ENCODE measurements at places on chromosomes 3 and 15. TPM values are rescaled to one million over a fixed set of nuclear protein-coding genes. Genes with fewer than 3 reads are reported as not detected.

DNA sequence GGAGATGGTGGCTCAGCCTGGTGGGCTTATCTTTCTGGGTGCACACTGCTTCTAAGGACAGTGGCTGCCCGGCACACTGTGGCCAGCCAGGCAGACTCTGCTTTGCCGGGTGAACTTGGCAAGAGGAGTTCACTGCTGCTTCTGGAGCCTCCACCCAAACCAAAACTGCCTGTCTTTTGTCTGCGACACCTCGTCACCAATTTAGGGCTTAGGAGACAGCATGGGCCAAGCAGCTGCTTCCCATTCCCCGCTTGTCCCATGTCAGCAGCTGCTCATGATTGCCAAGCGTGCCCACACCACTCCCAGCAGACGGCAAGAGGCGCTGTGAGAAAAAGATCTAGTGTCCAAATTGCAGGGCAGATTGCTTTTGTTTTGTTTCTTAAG, 57.3 kb downstream of the LSM3 start:
- DNase-seq = peak; percentile 59

GRCh38 chr3:2568929-2569328, 470.3 kb downstream of the CNTN4 start:
- no peak for DNase-seq

GRCh38 chr3:149247929-149248691, 26.5 kb upstream of the CP start:
- DNase-seq = no peak

GRCh38 chr3:142274908-142275307, 49.5 kb upstream of the GK5 start:
- DNase-seq = no peak

- DNase-seq = no peak
These were observed 12.1 kb upstream of the LIMD1 start for GRCh38 chr3:45582430-45582829.

DNA sequence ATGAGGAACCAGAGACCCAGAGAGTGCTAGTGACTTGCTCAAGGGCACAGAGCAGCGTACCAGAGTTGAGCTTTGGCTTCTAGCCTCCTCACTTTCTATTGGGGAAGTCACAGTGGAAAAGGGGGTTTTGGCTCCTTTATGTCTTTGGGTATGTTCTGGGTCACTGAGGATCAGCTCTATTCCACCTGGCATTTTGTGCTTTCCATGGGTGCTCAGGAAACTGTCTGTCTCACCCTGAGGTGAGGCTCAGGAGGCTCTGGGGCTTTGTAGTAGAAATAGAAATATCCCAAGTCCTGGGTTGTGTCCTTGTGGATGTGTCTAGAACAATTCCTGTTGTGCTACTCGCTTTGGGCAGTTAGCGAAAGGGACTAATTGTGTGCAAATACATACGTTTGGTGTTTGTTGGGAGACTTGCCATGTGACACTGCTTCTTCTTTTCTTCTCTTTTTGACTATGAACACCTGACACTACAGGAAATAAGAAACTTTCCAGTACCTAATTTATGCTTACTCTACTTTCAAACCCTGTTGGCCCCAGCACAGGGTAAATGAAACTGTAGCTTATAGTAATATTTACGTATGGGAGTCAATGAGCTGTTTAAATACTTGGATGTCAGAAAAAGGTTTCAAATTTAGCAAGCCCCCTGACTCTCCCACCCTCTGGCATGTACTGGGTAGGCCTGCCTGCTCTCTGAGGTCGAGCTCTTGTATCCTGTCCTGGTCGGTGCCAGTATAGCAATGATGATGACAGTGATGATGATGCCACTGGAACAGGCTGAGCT, 35.6 kb downstream of the SMAD3 start:
- DNase-seq = no peak

DNA sequence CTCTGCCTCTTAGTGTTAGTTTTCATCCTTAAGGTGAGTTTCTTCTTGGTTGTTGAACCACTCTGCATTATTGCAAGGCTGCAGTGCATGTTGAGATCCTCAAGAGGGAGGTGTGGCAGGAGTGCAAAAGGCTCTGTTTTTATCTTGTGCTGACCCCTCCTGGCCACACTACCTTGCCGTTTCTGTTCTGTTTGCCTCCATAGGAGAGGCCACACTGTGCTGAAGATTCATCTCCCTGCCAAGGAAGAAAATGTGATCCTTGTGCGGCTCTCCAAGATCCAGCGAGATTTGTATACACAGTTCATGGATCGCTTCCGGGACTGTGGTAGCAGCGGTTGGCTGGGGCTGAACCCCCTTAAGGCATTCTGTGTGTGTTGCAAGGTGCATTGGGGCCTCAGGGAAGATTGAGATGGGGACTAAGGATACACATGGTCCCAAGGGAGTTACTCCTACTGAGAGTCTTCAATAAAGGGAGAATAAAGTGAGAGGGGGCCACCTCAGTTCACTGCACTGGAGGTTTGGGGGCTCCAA, 33.0 kb upstream of the TEX264 start:
- DNase-seq = no peak

DNA sequence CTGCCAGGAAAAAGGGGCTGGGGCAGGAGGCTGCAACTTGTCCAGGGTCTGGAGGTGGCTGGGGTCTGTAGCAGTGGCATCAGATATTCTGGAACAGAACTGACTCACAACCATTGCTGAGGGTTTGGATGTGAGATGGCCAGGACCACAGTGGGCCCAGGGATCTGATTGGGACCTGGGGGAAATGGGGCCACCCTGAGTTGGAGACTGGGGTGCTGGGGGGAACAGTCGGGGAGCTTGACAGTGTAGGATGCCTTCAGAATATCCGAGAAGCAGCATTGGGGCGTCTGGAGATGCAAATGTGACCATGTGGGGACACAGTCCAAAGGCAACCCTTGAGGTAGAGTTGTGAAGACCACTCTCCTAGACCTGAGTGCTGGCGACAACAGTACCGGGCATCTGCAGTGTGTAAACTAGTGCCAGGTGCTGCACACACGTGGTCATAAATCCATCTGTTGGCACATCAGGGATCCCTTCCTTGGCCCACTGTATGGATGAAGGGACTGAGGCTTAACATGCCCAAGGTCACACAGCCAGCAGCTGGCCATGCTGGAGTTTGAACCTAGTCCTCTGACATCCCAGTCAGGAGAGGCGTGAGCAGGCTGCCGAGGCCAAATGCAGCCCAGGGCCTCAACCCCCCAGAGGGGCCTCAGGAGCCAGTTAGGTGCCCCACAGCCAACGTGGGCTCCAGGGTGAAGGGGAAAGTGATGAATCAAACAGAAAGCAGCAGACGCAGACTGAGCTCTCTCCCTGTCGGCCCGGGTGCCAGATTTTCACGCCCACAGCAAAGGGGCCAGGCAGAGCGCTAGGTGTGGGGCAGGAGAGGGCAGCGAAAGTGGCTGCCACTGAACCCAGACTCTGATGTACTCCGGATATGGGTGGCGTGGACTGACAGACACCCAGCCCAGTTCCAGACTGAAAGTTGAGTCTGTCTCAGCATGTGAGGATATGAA, 18.8 kb downstream of the HEMK1 start:
- DNase-seq = no peak

GRCh38 chr3:130838898-130839600, 54.8 kb upstream of the ATP2C1 start:
- no peak for DNase-seq

- DNase-seq = no peak
These were observed 522.8 kb downstream of the CADM2 start for GRCh38 chr3:85481411-85482212.

DNA sequence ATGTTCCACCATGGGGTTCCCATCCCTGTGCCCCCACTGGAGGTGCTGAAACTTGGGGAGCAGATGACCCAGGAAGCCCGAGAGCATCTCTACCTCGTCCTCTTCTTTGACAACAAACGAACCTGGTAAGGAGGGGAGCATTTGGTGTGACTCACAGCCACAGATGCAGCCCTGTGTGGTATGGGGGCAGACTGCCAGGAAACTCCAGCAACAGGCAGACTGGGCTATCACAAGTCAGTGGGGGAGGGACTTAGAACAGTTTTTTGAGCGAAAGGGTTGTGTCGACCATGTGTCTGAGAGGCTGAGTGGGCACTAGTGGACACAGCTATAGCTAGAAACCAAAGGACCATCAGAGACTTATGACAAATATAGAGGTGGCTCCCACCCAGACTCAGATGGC, 3.4 kb upstream of the OGG1 start:
- DNase-seq = no peak

DNA sequence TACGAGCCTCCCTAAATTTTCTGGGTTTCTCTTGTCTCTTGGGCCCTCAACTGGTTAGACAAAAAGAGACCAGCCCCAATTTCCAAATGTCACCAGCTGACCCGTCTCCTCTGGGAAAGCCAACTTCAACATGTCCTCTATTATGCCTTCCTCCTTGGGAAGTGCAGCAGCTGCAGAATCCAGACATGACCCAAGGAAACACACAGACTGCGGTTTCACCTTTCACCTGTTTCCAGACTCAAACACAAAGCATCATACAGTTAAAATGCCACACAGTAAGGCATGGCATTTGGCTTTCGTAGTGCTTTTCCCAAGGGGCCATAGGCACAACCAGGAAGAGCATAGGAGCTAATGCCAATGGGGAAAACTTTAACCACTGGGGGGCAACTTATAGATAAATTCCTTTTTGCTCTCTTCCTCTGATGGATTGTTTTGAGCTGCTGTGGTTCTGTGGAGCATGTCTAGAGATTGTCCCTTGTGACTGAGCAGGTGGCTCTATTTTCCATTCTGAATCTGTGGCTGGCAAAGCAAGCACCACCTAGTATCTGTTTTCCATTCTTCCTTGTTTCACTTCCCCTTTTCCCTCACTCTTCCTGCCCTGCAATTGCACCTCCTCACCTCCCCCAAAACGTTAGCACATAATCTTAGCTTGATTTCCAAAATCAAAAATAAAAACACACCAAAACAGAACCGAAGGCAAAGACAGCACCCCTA, 49.3 kb downstream of the HHLA2 start:
- no peak for DNase-seq

GRCh38 chr15:65954289-65954741, 85.0 kb downstream of the RAB11A start:
- DNase-seq = no peak

- DNase-seq = no peak
These were observed 38.2 kb upstream of the AGTR1 start for GRCh38 chr3:148659512-148659911.

DNA sequence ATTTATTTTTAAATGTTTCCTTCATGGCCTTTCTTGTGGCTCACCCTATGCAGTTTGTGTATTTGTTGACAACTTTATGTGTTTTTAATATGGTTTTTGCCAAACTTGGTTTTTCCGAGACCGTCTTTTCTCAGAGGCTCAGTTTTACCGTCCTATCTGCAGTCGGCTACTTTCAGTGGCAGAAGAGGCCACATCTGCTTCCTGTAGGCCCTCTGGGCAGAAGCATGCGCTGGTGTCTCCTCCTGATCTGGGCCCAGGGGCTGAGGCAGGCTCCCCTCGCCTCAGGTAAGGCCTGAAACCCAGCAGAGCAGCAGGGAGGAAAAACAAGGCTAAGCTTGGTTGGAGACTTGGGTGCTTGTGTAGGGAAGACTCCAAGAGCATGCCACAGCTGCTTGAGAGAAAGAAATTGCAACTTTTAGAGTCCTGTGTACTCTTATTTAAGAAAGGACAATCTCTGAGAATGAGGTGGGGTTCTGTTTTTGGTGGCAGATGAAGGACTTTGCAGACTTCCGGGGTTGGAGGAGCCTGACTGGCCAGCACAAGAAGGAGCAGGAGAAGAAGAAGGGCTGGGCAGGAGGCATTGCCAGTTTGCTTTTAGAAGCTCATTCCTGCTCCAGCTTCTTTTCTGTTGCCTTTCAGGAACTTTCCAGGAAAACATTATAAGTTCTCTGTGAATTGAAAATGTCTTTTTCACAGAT, at the start of gene TIGIT:
Gene TIGIT, plus strand, starts transcription at position 191 of the 698 bp plus-strand sequence. Its CDS starts 34 bp downstream, at position 225.
- DNase-seq = no peak

DNA sequence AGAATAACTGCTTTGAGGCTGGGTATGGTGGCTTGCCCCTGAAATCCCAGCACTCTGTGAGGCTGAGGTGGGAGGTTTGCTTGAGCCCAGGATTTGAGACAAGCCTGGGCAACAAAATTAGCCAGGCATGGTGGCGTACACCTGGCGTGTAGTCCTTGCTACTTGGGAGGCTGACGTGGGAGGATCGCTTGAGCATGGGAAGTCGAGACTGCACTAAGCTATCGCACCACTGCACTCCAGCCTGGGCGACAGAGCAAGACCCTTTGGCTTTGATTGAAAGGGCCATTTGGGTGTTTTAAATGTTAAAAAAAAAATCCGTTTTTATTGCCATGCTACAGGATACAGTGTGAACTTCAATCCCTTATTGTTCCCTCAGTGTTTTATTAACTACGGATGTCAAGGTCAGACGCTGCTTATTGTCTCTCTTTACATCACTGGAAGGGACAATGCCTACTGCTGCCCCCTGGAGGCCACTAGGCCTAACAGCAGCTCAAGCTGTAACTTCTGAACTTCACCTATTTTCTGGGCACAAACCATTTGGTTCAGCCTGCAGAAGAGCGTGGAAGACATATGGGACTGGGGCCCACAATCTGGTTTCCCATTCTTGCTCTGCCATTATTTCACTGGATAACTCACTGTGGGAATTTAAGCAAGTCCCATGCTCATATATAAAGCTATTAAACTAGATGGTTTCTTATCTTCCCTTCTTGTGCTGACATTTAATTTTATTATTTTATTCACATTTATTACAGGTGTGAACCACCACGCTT, 15.3 kb upstream of the IREB2 start:
- DNase-seq = peak; percentile 37

DNA sequence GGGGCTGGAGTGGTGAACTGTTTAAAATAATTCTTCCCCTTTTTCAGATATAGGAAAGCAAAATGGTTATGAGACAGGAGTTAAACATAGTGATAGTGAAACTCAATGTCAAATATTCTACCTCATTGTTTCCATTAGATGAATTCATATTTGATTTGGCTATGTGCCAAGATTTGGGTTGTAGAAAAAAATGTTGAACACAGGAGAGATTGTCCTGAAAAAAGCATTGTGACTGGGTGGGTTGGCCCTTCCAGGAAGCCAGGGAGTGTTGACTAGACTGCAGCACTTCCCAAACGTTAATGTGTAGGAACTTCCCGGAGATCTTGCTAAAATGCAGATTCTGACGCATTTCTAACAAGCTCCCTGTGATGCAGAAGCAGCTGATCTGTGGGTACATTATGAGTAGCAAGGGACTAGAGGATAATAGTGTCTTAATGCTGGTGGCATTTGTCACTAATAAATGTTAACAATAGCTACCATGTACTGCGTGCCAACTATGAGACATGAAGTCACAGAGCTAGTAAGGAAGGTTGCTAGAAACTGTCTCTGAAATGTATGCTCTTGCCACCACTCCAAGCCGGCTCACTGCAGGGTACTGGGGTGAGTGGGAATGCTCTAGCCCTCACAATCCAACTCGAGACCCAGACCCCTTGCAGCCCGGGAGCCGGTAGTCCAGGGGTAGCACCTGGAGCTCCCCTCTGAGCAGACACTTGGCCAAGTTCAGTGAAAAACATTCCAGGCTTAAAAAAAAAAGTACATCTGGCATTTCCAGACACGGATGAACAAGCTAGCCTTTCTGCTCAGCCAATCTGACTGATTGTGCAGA, 120.6 kb downstream of the CD47 start:
- DNase-seq = no peak

The CELSR3 gene
- 1.5 TPM for total RNA-seq

The UPK1B gene
- total RNA-seq = 2.5 TPM

The MUSTN1 gene
- 5.5 TPM for total RNA-seq

The PGBD4 gene
- total RNA-seq = 1.3 TPM

The CCNB2 gene
- total RNA-seq = 7.6 TPM

The PFKFB4 gene
- total RNA-seq = 3.7 TPM

The GORASP1 gene
- total RNA-seq = 54.9 TPM

All from lower leg skin (tissue), 4 donors.